ENCODE measurements at places on chromosomes 6 and 20. TPM values are rescaled to one million over a fixed set of nuclear protein-coding genes. Genes with fewer than 3 reads are reported as not detected.

RIPOR3 gene
- total RNA-seq = 2.7 TPM

LRFN2 gene
- total RNA-seq = 5.4 TPM

PPP1R14C gene
- total RNA-seq = 30.2 TPM

NDUFAF4 gene
- total RNA-seq = 23.2 TPM

LY86 gene
- total RNA-seq = 2.6 TPM

IL17A gene
- not detected for total RNA-seq

GRCh38 chr6:160861824-160862223, 129.7 kb upstream of the MAP3K4 start:
- DNase-seq = no peak

DNA sequence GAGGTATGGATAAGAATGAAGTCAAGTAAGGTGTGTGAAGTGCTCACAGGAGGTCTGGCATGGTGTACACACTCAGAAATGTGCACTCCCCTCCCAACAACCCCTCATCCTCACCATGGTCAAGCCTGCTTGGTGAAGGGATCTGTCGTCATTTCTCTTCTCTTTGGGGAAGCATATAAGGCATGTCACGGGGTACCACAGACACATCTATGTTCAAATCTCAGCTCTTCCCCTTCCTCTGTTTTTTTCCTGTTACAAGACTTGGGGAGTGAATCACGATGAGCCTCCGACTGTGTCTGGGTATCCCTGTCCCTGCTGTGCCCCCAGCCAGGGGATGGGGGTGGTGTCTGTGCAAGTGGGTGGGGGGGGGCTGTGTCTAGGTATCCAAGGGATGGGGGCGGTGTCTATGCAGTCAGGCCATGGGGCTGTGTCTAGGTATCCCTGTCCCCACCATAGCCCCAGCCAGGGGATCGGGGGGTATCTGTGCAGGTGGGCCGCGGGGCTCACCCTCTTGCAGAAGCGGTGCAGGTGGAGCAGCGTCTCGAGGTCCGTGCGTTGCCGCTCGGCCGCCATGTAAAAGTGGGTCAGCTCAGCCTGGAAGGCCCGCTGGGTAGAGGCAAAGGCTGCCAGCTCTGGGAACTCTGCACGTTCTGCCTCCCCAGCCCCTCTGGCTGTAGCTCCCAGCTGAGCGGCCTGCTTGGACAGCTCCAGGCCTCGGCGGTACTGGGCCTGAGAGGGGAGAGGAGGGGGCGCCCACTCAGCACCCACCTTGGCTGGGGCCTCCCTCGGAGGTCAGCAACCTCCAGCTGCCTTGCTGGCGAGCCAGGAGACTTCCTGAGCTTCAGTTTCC, 43.6 kb downstream of the KIAA1755 start:
- no peak for DNase-seq

- peak; percentile 29 for DNase-seq
These were observed 44.0 kb downstream of the SMPDL3A start for GRCh38 chr6:122833021-122833491.

GRCh38 chr6:5534643-5535042, 273.3 kb downstream of the FARS2 start:
- no peak for DNase-seq

DNA sequence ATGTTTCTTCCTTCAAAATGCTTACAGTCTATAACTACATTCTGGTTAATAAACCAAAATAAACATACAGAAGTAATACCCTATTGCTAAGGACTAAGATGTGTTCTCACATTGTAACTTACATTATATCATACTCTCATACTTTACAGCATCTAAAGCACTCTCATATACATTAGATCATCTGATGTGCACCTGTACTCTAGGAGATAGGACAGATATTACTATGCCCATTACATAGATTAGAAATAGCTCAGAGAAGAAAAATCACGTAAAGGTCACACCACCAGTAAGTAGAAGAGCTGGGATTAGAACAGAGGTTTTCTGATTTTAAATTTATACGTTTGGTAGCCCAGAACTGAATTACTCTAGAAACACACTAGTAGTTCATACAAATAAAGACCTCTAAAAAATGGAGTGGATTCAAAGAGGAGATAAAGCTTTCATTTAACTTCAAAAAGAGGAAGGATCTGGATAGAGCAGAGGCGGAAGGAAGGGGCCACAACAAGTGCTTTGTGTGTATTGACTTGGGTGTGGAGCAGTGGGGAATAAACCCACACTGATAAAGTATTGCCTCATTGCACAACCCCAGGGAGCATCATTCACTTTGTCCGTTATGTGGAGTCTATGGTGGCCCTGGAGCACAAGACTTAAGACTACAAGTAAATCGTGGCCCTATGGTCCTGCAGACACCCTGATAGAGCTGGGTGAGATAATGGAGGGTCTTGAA, 30.9 kb downstream of the SLC2A12 start:
- DNase-seq = no peak

GRCh38 chr20:41865938-41866337, 247.8 kb upstream of the CHD6 start:
- DNase-seq = no peak

DNA sequence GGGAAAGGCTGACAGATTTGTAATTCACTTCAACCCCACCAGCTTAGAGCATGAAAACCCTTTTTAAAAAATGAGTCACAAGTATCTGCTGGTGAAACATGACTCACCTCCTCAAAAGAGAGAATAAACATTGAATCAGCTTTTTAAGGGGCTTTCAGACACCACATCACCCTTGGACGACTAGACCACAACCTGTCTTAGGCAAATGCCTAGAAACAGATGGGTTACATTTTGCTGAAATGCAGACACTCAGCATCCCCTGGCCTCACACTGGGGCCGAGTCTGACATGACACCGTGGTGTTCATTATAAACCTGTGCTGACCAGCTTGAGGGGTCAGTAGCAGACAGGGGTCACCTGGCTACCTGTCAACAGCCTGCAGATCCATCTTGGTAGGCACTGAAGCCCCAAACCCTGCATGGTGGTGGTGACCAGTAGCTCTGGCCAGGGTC, 175.3 kb upstream of the CST7 start:
- no peak for DNase-seq

DNA sequence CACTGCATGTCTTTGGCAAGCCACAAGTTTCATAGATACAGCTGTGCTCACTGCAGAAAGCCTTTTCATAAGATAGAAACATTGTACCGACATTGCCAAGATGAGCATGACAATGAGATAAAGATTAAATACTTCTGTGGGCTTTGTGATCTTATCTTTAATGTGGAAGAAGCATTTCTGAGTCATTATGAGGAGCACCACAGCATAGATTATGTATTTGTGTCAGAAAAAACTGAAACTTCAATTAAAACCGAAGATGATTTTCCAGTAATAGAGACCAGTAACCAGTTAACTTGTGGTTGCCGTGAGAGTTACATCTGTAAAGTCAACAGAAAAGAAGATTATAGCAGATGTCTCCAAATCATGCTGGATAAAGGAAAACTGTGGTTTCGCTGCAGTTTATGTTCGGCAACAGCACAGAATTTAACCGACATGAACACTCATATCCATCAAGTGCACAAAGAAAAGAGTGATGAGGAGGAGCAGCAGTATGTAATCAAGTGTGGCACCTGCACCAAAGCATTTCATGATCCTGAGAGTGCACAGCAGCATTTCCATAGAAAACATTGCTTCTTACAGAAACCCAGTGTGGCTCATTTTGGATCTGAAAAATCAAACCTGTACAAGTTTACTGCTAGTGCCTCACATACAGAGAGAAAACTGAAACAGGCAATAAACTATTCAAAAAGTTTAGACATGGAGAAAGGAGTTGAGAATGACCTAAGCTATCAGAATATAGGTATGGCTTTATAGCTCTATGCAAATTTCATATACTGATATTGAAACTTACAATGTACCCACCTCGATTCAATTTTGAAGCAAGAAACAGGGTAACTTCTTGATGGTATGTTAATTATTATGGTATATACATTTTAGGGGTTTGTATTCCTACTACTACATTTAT, 23.9 kb upstream of the BAG2 start:
- no peak for DNase-seq

GRCh38 chr6:135141728-135142127, 39.4 kb upstream of the MYB start:
- DNase-seq = no peak

DNA sequence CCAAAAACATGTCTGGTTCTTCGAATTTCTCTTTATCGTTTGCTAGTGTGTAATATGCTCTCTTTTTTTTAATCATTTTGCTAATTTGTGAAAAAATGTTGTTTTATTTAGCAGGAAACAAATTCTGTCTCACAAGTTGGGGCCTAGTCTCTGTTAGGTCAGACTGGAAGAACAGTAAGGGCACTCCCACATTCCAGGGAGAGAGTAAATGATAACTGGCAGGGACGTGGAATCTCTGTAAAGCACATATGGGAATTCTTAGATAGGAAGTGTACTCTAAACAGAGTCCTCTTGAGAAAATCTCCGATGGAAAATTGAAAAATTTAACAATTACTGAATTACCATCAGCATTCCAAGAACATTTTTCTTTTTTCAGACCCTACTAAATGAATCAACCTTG, 16.4 kb upstream of the CCDC28A start:
- DNase-seq = no peak

DNA sequence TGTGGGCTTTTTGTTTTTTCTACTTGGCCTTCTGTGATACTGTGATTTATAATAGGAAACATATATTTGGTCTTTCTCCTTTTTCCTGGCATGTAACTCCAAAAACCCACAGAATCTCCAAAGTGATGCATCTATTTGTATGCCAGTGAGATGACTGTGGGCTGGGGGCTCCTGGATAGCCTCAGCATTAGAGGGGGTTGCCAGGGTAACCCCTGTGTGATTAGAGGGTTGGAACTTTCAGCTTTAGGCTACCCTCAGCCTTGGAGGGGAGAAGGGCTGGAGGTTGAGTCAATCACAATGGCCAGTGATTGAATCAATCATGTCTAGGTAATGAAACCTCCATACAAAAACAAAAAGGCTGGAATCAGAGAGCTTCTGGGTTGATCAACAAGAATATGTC, 10.6 kb upstream of the SFT2D1 start:
- DNase-seq = no peak

- no peak for DNase-seq
These were observed 18.0 kb downstream of the KLHL31 start for GRCh38 chr6:53647462-53648094.

GRCh38 chr6:56087421-56087820, 160.0 kb downstream of the COL21A1 start:
- no peak for DNase-seq

GRCh38 chr20:62267543-62267942, 29.2 kb downstream of the OSBPL2 start:
- peak; percentile 62 for DNase-seq

DNA sequence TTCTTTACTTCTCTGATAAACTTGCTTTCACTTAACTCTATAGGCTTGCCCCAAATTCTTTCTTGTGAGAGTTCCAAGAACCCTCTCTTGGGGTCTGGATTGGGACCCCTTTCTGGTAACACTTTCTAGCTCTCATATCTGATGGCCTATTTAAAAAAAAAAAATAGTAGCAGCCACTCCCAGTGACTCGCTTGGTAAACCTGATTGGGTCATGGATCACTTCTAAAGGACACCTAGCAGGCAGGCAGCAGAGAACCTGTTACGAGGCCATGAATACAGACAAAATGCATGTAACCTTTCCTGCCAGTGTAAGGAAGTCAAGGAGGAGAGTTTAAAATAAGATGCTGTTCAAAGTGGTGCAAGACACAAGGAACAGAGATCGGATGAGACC, 9.1 kb upstream of the SERPINB6 start:
- no peak for DNase-seq

DNA sequence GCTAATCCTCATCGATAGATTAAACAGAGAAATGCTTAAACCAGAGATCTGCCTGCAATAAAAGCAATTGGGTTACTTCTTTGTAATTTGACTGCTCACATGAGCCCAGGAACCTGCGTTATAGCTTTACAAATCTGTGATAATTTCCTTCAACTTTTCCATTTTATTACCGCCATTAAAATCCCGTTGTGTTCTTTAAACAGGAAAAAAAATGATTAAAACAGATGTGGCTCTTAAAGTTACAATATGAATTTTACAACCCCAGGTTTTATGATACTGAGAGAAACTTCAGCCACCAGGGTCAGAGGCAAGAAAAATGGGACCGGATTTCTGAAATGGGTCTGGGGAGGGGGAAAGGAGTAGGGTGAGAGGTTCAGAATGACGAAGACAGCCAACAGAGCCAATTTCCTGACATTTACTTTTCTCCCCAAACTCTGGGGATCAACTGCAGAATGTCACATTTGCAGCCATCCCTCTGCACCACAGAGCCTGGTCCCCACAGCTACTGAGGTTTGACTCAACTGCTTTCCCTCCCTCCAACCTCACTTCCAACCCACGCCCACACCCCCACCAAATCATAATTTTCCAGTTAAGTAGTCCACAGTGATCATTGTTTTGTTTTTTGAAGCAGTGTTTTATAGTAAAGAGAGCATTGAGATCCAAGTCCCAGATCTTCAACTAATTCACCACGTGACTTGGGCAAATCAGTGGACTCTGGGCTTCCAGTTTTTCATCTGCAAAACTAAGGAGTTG, 77.6 kb upstream of the EYA2 start:
- DNase-seq = no peak

- peak; percentile 81 for DNase-seq
These were observed 6.4 kb upstream of the SLC12A5 start for GRCh38 chr20:46022411-46023147.

GRCh38 chr6:100175814-100176310, 181.8 kb upstream of the MCHR2 start:
- DNase-seq = no peak

DNA sequence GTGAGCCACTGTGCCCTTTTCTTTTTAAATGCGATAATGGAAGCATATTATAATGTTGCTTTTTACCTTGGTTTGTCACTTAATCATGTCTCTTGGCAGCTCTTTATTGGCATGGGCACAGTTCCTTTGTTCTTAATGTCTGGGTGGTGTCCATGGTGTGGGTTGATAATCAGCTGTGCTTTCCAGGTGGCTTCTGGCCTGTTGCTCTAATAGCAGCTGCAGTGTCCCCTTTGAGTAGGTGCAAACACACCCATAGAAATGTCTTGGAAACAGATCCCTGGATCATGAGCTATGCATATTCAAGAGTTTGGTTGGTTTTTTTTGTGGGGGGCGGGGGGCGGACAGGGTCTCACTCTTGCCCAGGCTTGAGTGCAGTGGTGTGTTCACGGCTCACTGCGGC, 29.9 kb downstream of the EFCAB8 start:
- no peak for DNase-seq

DNA sequence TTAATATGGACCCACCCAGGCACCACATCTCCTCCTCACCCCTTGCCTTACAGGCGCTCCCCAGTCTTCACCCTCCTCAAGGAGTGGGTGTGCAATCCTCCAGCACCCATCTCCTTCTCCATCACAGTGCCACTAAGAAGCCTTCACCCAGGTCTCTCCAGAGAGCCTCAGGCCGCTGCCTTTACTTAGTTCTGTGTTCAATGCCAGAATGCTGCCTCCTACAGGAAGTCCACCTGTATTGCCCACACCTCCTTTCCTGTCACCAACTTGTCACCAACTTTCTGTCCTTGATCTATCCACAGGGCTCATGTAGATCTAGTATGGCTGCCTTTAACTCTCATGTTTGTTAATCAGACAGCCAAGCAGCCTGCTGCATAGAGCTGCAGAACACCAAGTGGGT, 586 bp upstream of the LST1 start:
- DNase-seq = no peak

GRCh38 chr6:157535340-157536222, 154.6 kb downstream of the ZDHHC14 start:
- DNase-seq = no peak

GRCh38 chr6:105442369-105442768, 39.5 kb upstream of the PREP start:
- DNase-seq = no peak

GRCh38 chr6:56334937-56335336, 87.6 kb upstream of the COL21A1 start:
- no peak for DNase-seq

Data from cerebellum (tissue), 4 donors.